GM10248 (cell line): ENCODE measurements at places on chromosomes 13 and 19.
A peak's percentile ranks its signal among the peaks of the same experiment; 100 is the strongest.

- no peak for DNase-seq
These were observed 684.1 kb upstream of the ARGLU1 start for GRCh38 chr13:107252021-107252420.

GRCh38 chr13:106212386-106213010 is 323.0 kb downstream of the EFNB2 start:
- DNase-seq: no peak

- no peak for DNase-seq
These were observed 74.9 kb downstream of the ALOX5AP start for GRCh38 chr13:30810261-30810701.

DNA sequence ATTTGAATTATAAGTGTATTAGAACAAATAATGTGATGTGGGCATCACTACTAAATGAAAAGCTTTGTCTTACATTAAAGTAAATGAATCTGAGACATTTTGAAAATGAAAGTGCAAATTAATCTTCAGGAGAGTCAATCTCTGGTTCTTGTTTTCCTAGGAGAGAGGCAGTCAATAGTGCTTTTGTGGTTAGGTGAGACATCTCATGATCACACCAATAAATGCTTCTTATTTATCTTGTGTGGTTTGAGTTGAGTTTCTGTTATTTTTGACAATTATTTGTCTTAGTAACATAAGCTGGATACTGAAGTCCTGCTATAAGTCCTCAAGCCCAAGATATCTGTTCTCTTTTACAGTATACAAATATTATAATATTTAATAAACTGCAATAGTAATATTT is 1378.0 kb upstream of the PCDH9 start:
- no peak for DNase-seq

GRCh38 chr19:10887616-10888367 is 16.4 kb downstream of the CARM1 start:
- DNase-seq: no peak

DNA sequence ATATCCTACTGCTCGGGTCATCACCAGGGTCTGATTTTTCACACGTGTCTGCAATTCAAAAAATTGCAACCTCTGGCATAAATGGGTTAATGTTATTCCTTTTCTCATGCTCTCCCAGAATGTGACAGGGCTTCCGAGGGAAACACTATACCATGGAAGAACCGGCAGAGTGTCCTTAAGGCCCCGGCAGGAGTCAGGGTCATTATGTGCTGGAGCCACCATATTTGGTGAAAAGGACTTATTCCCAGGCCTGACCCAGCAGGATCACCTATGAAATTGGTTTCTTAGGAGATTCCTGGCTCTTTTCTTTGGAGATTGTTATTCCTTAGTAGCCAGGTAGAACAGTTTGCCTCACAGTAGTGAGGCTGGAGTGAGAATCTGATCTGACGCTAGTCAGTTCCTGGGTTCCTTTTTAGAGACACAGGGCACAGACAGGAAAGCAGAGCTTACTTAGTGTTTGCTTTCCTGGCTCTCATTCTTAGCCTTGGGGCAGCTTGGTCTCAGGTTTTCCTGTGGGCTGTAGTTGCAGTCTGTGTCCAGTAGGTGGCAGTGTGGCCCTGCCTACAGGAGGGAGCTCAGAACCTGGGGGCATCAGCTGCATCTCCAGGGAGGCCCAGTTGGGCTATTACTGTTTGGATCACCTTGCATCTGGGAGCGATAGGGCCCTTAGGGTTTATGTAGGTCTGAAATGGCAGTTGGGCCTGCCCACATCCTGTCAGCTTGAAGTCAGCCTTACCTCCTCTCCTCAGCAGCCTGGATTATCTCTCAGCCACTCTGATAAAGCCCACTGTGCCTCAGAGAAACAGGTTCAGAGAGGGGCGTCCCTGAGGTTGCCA is 12.4 kb downstream of the SNRNP70 start:
- DNase-seq: peak; percentile 82

GRCh38 chr13:112614835-112615234 is 26.9 kb upstream of the TUBGCP3 start:
- DNase-seq: no peak
